ENCODE measurements at places on chromosomes 1 and 21.

DNA sequence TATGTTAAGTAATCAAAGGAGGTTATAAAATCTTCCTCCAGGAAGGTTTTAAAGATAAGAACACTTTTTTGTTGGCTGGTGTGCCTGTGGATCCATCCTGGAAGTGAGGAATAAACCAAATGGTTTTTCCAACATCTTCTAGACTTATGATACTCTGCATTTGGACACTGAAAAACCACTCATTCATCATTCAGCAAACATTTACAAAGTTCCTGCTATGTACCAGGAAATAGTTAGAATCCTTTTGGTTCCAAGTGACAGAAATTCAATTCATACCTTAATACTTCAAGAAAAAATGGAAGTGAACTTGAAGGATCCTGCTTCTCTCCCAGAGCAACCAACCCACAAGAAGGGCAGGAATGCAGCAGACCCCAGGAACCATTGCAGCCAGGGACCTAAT lies 39.6 kb upstream of the PIGC start:
- no peak for DNase-seq

DNA sequence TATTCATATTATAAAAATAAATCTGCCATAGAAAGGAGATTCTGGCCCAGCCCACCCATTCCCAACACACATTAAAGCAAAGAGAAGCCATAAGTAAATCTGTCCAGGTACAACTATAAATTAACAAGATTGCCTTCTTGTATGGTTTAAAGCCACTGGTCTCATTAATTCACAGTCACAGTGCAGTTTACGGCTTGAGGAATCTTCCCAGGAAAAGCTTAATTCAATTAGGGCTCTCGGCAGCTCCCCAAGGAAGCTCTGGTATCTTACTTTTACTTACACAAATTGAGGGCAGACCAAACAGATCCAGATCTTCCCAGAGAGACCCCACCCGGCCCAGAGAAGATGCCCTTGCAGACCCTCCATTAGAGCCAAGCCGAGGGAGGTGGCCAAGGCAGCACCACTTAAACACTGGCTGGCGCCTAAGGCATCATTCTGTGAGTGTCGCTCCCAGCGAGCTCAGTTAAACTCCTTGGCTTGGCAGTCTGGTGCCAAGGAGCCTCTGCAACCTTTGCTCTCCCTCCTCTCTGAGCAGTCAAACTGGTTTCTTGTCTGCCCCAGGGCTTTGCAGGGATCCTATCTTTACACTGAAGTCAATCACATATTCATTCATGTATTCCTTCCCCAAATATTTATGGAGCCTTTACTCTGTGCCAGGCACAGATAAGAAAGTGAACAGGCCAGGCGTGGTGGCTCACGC lies 10.7 kb downstream of the SLC9A1 start:
- no peak for DNase-seq

- peak; percentile 54 for DNase-seq
Measured at GRCh38 chr1:243842978-243843511, 7.0 kb downstream of the AKT3 start.

GRCh38 chr1:67043366-67043765 lies 10.6 kb downstream of the SLC35D1 start:
- DNase-seq, result no peak

DNA sequence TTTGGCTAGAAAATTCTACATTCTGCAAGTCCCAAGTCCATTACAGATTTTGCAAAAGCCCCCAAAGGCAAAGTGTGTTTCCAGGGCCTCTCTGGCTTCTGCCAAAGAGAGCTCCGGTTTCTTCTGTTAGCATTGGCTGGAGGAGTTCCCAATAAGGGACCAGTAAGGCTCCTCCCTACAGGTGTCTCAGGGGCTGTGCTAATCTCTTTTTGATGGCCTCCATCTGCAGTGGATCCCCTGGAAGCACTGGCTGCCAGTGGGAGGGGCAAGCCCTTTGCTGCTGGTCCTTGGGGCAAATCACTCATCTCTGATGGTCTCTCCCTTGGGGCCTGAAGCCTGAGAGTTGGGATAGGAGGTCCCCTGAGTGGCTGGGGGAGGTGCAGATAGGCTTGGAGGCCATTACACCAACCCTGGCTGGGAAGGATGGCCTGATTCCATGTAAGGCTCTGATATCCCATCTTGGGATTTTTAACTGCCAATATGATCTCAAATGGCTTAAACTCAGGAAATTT lies 89.1 kb upstream of the USP24 start:
- no peak for DNase-seq

DNA sequence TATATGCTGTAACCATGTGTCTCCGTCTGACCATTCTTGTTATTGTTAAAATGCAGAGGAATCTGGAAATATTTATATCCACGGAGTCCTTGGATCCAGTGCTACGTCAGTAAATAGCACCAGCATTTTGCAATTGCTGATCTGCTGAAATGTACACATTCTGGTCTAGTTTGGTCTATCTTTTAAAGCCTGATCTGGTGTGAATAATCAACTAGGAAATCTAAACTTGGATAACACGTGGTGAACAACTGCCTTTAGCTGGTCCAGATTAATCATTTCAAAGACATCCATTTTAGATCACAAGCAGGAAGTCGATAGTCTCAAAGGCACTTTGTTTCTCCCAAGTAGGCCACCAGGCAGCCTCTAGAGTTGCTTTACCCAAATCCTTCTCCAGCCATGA lies 32.6 kb downstream of the PDPN start:
- DNase-seq, result no peak

DNA sequence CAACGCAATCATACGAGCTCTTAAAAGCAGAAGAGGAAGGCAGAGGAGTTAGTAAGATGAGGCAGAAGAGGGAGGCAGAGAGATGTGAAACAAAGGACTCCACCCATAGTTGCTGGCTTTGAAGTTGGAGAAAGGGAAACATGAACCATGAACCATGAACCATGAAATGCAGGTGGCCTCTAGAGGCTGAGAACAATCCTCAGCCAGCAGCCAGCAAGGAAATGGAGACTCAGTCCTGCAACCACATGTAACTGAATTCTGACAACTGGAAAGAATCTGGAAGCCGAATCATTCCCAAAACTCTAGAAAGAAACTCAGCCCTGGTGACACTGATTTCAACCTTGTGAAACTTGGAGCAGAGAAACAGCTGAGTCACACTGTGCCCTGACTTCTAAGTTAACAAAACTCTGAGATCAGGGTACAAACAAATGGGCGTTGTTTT lies 10.1 kb downstream of the DIPK1A start:
- no peak for DNase-seq
